ENCODE measurements at places on chromosomes 6 and 20.

DNA sequence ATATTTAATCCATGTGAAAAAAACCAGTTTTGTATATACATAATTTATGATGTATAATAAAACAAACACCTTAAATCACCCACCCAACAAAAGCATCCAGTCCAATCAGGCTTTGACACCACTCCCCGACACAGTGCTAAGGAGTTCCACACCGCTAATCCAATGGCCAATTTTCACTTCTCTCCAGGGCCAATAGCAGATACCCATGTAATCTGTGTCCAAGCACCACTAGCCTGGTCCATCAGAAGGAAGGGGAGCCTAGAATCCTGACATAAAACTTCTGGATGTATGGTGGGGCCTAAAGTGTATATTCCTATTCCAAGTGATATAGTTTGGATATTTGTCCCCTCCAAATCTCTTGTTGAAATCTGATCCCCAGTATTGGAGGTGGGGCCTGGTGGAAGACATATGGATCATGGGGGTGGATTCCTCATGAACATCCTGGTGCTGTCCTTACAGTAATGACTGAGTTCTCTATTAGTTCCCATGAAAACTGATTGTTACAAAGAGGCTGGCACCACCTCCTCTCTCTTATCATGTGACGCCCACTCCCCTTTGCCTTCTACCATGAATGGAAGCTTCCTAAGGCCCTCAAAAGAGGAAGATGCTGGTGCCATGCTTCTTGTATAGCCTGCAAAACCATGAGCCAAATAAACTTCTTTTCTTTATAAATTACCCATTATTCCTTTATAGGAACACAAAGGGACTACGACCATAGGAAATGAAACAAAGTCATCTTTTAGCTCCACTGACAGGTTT lies 20.8 kb downstream of the RALGAPA2 start:
- no peak for DNase-seq

DNA sequence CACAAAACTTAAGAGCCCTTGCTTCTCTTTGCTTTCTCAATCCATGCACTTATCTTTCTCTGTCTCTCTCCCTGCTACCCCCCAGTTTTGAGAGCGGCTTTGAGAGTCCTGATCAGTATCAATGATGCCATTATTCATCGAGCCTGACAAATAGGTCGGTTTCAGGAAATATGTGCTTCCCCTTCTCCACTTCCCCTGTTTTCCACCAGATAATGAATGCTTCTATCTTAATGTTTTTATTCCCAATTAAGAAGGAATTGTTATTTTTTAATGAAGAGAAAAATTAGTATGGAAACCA lies 117.7 kb downstream of the KIF13A start:
- DNase-seq: no peak

GRCh38 chr6:119032428-119032827 lies 46.0 kb downstream of the FAM184A start:
- no peak for DNase-seq

GRCh38 chr6:89172131-89172530 lies 26.3 kb downstream of the PM20D2 start:
- no peak for DNase-seq

DNA sequence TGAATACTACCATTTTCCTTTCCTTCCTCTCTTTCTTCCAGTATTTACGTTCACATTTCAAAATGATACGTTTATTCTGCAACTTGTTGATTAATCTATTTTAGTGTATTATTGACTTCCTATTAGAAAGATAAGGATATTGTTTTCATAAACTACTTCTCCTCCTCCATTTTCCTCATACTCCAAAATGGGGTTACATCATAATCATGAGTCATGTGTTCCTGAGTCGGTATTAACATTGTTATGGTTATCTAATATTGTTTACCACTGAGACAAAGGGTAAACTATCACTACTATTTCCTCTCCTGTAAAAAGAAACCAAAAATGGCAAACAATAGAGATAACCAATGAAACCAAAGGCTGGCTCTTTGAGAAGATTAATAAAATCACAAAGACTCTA lies 126.5 kb upstream of the CDYL start:
- DNase-seq: no peak

DNA sequence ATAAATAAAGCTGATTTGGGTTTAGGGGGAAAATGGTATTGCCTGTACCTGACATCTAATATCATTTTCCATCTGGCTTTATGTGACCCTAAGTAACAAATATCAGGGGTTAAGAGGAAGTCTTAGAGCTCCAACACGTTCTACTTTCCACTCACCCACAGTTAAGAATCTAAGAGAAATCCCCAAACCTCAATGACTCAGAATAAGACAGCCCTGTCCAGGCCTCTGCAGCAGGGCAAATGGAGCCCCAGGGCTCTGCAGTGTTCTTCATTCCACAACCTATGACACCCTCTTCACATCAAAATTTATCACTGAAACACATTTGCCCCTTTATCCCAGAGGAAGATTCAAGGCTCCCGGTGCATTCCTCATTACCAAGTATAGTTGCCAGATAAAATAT lies 20.3 kb upstream of the TENT5A start:
- no peak for DNase-seq

DNA sequence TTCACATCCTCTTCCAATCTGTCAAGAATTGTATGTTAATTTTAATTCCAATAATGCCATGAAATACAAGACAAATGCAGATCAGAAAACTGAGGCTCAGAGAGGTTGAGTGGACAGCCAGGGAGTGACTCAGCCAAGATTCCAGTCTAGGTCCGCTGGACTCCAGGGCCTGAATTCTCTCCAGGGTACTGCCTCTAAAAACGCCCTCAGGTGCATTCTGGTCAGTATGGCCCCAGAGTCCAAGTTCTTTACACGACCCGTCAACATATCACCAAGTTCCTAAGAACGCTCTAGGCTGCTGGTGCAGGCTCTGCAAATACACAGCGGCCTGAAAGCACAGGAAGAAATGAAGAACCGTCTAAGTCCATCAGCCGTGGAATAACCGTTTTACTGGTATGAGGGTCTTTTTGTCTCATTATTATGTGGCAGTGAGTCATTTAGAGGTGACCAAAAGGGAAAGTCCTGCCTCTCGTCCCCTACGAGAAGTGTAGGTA lies 709 bp upstream of the ASXL1 start:
- no peak for DNase-seq

- no peak for DNase-seq
These were observed 77.0 kb downstream of the SULF2 start for GRCh38 chr20:47708140-47708807.

DNA sequence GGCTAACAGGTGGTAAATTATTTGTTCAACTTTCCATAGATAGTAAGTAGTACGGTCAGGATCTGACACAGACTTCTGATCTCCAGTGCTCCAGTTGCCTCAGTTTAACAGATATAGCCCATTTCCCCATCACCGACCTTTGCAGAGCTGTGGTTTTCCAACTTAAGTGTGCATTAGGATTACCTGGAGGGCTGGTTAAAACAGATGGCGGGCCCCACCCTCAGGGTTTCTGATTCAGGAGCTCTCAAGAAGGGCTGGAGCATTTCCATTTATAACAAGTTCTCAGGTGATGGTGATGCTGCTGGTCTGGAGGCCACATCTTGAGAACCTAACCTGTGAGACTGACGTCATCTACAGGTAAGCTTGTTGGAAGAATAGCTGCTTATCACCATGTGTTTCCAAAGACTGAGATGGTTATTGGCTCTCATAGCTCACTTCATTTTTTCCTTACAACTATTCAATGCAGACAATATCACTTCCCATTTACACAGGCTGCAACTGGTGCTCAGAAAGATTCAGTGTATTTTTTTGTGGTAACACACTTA lies 360.1 kb upstream of the CHD6 start:
- DNase-seq: no peak

GRCh38 chr6:140101367-140101766 lies 726.9 kb upstream of the CITED2 start:
- DNase-seq: no peak

DNA sequence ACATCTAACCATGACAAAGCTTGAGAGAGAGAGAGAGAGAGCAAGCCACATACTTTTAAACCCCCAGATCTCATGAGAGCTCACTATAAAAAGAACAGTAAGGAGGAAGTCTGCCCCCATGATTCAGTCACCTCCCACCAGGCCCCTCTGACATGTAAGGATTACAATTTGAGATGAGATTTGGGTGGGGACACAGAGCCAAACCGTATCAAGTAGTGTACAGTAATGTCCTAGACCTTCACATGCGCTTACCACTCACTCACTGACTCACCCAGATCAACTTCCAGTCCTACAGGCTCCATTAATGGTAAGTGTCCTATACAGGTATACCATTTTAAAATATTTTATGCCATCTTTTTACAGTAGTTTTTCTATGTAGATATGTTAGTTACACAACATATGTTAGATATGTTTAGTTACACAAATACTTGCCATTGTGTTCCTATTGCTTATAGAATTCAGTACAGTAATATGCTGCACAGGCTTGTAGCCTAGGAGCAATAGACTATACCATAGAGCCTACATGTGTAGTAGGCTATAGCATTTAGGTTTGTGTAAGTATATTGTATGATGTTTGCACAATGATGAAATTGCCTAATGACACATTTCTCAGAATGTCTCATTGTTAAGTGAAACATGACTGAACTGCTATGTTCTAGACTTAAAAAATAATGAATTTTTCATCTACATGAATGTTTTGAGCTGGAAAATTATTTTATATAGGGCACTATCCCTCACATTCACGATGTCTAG lies 11.7 kb downstream of the TSPYL1 start:
- no peak for DNase-seq

DNA sequence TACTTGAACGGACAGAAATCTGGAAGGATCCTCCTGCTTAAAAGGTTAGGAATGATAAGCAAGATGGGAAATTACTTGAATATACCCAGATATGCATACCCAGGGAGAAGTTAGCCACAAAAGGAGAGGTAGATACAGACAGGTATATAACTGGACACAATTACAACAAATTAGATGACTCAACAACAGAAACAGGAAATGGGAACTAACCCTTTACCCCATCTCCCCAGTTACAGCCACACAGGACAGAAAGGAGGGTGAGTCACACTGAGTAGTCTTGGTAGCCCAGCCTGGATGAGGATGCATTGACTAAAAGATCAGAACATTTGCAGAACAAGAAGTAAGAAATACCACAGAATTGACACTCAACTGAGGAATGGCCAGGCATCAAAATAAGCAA lies 61.2 kb downstream of the C6orf52 start:
- no peak for DNase-seq

DNA sequence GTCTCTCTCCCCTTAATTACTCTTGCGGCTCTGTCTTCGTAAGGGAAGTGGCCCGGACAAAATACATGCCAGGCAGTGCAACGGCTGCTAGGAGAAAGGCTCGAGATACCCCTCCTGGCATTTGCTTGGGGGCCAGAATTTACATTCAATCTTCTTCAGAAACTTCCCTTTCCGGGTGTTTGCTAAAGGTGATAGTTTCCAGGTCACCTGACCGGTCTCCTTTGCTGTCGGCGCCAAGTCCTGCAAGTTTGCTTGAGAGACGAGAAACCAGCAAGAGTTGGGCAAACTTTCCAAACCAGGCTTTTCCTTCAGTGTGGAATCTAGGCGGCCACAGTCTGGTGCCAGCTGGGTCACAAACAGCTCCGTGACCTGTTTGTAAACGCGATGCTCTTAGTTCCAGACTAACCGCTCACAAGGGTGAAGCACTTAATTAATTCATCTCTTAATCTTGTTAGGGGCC lies 563 bp upstream of the SRSF3 start:
- DNase-seq: no peak

DNA sequence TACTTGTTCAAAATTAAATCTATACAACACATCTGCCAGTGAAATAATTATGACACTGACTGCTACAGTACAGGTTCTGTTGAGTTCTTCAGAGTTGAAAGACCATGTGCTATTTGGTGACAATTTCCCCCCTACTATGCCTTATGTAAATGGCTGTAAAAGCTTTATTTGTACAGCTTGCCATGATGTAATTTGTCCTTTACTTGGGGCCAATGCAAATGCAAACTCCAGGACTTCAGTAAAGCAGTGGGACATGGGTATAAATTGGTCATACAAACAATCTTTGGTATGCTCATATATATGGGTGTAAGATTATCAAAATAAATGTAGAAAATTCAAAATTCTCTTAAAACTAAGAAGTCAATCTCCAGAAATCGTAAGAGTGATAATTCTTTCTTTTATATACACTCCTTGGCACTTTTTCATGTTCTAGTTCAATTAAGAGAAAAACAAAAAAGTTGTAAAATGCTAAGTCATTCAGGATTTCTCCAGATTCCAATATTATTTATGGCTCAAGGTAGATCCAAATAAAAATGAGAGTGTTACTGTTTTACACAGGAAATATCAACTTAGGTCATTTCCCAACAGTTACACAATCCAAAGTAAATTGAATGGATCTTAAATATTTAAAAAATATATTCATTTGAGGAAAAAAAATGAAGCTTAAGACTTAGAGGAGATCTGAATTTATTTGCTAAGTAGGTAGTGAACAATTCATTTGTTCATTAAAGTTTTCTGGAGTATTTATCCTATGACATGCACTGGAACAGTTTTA lies 1310.5 kb upstream of the CITED2 start:
- no peak for DNase-seq

- DNase-seq: no peak
These were observed 50.6 kb downstream of the SLC22A3 start for GRCh38 chr6:160398674-160399271.

GRCh38 chr20:63138855-63139341 lies 77.0 kb downstream of the YTHDF1 start:
- DNase-seq: no peak

- DNase-seq: no peak
These were observed 30.7 kb upstream of the ZBP1 start for GRCh38 chr20:57650756-57651483.

- no peak for DNase-seq
These were observed 67.3 kb downstream of the PREX1 start for GRCh38 chr20:48760403-48760983.

DNA sequence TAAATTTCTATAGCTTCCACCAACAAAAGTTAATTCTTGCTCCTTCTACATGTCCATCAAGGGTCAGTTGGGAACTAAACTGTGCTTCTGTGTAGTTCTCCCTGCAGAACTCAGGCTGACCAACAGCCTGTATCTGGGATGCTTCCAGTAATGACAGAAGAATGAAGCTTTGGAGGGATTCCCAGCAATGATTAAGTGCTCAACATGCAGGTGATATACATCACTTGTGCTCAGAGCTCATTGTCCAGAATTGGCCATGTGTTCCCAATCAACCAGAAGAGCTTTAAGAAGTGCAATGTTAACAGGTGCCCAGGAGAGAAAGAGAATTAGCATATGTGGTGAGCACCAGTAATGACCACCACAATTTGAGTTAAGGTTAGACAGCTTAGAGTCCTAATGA lies 37.4 kb upstream of the SNRPB2 start:
- no peak for DNase-seq

DNA sequence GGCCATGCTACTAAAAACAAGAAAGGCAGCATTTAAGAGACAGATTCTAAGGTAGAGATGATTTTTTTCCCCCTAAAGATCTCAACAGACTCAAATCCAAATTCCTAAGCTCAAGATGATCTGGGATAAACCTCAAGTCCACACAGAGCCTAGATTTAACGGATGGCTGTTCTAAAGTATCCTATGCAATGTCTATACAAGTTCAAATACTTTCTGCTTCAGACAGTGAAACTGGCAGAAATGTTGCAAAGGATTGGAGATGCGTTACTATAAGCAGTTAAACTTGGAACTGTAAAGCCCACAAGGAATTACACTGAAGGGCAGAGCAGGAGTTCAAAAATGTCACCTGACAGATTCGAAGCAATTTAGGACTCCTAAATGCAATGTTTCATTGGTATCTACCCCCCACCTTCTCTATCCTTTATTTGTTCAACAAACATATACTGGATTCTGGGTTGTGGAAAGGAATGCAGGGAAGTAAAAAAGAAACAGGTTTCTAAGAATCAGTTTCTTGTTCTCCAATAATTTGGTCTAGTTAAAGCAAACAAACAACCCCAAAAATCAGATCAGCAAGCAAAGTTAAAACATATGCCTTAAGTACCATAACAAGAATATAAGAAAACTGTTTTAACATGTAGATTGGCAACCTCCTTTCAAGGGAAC lies 1.6 kb downstream of the DNAAF9 start:
- no peak for DNase-seq

All from esophagus squamous epithelium (tissue), 5 donors.